CD4-positive, alpha-beta memory T cell (primary cell): ENCODE measurements at places on chromosomes 6 and 20.

- DNase-seq: peak; percentile 75
These were observed at the start of gene RGL2 for GRCh38 chr6:33298773-33299236. TSS of gene RGL2 (minus strand) at chr6:33298942. CDS start at chr6:33298610, 332 bp downstream.

DNA sequence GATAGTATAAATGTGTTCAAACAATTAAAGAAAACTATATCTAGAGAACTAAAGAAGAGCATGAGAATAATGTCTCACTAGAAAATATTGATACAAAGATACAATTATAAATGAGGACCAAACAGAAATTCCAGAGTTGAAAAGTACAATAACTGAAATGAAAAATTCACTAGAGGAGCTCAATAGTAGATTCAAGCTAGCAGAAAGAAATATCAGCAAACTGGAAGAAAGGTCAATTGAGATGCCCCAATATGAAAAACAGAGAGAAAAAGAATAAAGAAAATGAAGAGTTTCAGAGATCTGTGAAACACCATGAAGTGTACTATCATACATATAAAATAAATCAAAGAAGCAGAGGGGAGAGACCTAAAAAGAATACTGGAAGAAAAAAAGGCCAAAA lies 18.0 kb upstream of the BRPF3 start:
- DNase-seq: no peak

GRCh38 chr6:73418081-73418741 lies 23.6 kb downstream of the DDX43 start:
- no peak for DNase-seq

GRCh38 chr6:300494-301198 lies 8.4 kb downstream of the DUSP22 start:
- no peak for DNase-seq

GRCh38 chr6:26473429-26473757 lies 15.6 kb downstream of the BTN2A1 start:
- DNase-seq: no peak

GRCh38 chr6:83273596-83273995 lies 80.4 kb downstream of the RWDD2A start:
- DNase-seq: no peak

- DNase-seq: no peak
These were observed 103.2 kb upstream of the TNFAIP3 start for GRCh38 chr6:137763886-137764285.

DNA sequence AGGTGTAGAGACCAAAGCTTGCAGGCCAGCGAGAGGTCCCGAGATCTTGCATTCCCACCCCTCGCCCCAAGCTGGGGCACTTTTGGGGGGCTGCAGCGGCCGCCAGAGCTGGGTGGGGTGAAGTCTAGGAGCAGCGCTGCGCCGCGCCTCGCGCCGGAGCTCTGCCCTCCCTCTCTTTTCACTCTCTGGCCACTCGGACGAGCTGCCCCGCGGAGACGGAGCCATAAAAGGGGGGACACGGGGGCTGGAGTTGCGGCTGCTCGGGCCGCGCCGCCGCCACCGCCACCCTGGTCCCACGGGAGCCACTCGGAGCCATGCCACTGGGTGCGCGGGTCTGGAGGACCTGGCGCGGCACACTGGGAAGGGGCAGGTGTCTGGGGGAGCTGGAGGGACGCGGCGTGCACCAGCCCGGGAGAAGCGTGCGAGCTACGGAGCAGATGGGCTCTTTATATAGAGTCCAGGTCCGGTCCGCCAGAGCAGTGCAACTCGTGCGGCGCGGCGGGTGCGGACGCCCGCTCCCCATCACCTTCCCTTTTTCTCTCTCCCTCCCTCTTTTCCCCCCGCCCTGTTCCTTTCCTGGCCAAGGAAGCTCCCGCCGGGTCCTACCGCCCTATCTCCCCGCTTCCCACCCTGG lies 687 bp upstream of the HTR1B start:
- no peak for DNase-seq
